ENCODE measurements at places on chromosomes 11 and 22.
A peak's percentile ranks its signal among the peaks of the same experiment; 100 is the strongest.

GRCh38 chr11:113075586-113076095 lies 114.4 kb downstream of the NCAM1 start:
- no peak for DNase-seq

DNA sequence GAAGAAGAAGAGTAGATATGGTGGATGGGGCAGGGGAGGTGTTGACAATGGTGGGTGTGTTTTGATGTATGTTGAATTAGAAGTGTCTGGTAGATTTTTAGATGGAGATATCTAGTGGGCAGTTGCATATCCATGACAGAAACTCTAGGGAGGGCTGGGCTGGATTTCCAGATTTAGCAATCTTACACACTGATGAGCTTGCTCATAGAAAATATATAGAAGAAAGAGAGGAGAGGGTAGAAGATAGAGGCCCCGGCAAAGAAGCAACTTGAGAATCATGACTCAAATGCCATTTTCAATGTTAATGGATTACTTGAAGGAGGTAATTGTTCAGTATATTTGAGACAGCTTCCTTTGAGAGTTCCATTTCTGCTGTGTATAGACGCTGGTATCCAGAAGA lies 8.2 kb downstream of the REXO2 start:
- no peak for DNase-seq

DNA sequence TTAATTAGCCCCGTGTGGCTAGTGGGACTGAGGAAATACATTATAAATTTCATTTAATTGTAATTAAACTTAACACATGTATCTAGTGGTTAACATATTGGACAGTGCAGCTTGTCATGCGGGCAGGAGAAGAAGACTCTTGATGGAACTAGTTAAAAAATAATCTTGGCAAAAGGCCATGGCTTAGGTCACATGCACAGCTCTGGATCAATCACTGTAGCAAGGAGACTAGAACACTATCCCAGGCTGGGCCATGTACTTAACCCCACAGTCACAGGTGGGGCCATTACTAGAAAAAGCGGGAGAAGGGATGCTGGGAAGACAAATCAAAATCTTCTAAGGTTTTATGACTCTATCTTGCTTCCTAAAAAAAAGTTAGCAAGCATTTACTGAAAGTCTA lies 8.7 kb upstream of the HEPACAM start:
- no peak for DNase-seq

DNA sequence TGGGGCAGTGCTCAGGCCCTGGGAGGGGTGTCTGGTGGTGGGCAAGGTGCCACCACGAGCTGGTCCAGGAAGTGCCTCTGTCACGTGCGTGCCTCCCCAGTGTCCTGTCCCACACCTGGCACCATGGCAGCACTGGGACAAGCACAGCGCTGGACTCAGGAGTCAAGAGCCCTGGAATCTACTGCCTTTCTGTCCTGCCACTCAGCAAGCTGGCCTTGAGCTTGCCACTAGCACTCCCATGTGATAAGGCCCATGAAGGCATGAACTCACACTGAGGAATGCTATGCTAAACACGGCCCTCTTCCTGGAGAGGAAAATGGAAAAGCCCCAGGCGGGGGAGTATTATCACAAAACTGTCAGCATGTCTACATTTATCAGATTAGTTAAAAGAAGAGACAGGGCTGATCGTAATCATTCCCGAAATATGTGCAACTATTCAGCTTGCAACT lies 50.7 kb upstream of the SLC35C1 start:
- no peak for DNase-seq

GRCh38 chr11:112453601-112454577 lies 193.2 kb upstream of the PLET1 start:
- peak; percentile 19 for DNase-seq

GRCh38 chr11:20060647-20061205 lies 99.5 kb downstream of the DBX1 start:
- no peak for DNase-seq

GRCh38 chr22:31119026-31119717 lies 3.6 kb upstream of the INPP5J start:
- DNase-seq: no peak

DNA sequence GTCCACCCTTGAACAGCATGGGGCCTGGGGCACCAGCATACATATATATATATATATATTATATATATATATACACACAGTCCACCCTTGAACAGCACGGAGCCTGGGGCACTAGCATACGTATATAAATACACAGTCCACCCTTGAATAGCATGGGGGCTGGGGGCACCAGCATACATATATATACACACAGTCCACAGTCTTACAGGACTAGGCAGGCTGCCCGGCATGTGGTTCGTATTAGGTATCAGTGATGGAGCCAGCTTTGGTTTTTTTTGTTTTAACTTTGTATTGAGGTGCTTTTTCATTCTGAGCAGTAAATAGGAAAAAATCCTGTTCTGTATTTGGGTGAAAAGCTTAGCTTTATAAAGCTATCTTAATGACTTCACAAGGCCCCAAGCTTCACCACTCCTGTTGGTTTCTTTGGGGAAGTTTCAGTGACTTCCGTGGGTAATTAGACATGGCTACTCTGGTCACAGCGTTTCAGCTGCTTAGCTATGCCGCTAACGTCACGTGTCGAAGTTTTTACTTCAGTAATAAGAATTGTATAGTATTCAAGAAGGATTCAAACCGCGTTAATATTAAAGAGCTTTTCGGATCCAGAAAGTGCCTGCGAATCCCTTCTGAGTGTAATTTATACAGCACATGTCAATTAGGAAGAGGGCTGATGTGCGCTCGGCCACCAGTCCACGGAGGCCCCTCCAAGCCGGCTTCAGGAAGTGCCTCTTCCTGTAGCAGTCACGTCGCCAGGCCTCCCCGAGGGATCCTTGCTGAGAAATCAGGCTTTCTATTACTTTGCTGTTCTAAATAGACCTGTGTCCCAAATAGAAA lies 179.7 kb downstream of the TBC1D22A start:
- DNase-seq: no peak

- no peak for DNase-seq
These were observed 68.6 kb downstream of the CSNK2A3 start for GRCh38 chr11:11284481-11284880.

DNA sequence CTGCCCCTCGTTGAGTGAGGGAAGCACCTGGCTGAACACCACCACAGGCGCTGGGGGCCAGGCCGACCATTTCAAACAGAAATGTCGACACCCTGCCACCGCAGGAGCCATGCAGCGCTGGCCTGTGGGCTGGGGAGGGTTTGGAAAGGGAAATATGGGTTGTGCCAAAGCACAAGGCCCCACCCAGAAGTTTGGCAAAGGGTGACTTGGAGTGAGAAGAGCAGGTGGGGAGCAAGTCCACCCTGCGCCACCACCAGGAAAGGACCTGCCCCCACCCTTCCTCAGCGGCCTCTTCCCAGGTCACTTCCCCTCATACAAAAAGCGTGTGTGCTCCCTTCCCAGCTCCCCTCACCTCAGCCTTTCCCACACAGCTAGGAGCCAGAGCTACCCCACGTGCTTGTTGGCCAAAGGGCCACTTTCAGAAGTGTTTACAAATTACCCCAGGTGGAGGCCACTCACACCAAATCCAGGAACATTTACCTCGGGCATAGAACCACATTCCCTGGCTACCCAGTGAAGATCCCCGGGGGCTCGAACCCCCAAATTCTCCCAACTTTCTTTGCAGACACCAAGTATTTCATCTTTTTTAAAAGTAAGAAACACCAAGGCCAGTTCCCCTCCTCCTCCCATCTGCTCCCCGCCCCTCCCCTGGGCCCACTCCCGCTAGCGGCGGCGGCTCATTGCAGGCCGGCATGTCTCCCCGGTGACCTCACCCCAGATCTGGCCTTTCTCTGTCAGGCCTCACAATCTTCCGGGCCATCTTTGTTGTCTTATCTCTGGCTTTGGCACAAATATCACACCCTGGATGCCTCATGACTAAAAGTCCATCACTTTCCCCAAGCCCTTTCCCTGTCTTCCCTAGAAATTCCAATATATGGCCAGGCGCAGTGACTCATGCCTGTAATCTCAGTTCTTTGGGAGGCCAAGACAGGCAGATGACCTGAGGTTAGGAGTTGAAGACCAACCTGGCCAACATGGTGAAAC lies 20.5 kb upstream of the SCGB1A1 start:
- no peak for DNase-seq
